ENCODE measurements at places on chromosomes 1 and 21. TPM values are rescaled to one million over a fixed set of nuclear protein-coding genes. Genes with fewer than 3 reads are reported as not detected.

- peaks cover 15% of the 10 kb centered on the region for H3K4me1 ChIP-seq
- no peak overlapping the region for H3K4me3 ChIP-seq
- H3K36me3 ChIP-seq: no peaks in the 10 kb centered on the region
- H3K27me3 ChIP-seq: no peaks in the 10 kb centered on the region
- H3K27ac ChIP-seq: no peak overlapping the region
- DNase-seq: no peak
These were observed 8.4 kb upstream of the SLC37A1 start for GRCh38 chr21:42505090-42505726.

- H3K27me3 ChIP-seq: no peaks in the 10 kb centered on the region
- no peak for DNase-seq
- H3K4me1 ChIP-seq: no peaks in the 10 kb centered on the region
These were observed 53.6 kb downstream of the LRRC8C start for GRCh38 chr1:89686520-89686919.

DNA sequence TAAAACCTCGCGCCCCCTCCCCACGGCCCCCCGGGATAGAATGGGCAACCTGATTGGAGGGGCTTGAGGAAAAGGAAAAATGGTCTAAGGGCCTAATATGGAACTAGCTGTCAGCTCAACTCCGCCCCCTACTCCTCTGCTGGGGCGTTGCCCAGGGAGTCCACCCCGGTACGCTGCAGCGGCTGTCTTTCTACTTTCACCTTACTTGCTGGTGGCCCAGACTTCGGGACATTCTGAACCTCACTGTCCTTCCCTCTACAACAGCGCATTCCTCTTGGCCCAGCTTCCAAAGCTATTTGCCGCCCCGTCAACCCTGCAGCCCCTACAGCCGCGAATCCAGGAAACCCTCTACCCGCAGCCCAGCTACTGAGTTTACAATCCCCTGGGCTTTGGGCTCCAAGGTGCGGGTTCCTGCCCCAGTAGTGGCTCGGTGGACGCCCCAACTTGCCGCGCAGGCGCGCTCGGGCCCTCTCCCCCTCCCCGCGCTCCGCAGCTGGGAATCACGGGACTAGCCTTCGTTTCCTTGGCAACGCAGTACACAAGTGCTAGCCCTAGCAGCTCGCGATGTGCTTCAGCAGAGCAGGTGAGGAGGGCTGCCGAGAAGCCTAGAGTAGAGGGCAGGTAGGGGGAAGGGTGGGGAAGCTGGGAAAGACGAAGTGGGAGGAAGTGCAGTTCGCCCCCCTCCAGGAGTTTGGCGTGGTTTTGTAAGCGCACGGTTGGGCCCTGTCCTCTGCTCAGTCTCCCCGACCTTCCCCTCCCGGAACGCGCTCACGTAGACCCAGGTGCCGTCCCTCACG is 55.6 kb downstream of the CHIA start:
- peak overlapping the region; percentile 73 for H3K27ac ChIP-seq
- H3K27me3 ChIP-seq: peaks cover 13% of the 10 kb centered on the region
- H3K36me3 ChIP-seq: peaks cover 15% of the 10 kb centered on the region
- H3K4me1 ChIP-seq: no peaks in the 10 kb centered on the region

GRCh38 chr21:29477941-29478340 is 179.2 kb downstream of the BACH1 start:
- no peak for DNase-seq
- no peak overlapping the region for H3K4me3 ChIP-seq
- no peak overlapping the region for H3K27ac ChIP-seq
- peaks cover 4% of the 10 kb centered on the region for H3K36me3 ChIP-seq
- H3K27me3 ChIP-seq: no peaks in the 10 kb centered on the region
- no peaks in the 10 kb centered on the region for H3K4me1 ChIP-seq

DNA sequence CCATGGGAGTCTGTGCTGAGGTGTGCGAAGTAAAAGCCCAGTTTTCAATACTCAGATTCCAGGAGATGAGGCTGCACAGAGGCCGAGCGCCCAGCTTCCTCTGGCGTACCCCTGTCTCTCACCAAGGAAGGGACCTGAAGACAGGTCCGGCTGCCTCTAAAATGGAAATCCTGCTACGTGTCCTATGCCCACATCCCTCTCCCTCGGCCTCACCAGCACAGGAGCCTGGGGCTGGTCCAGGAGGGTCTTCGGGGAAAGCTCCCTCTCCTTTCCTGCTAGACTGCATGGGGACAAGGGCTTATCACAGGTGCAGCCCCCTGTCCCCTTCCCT is 392 bp downstream of the MRPL55 start:
- DNase-seq: no peak
- H3K4me3 ChIP-seq: peak overlapping the region; percentile 89
- peaks cover 62% of the 10 kb centered on the region for H3K36me3 ChIP-seq
- H3K4me1 ChIP-seq: peaks cover 34% of the 10 kb centered on the region

- no peaks in the 10 kb centered on the region for H3K36me3 ChIP-seq
- no peaks in the 10 kb centered on the region for H3K4me1 ChIP-seq
- H3K27me3 ChIP-seq: peaks cover 36% of the 10 kb centered on the region
- H3K27ac ChIP-seq: no peak overlapping the region
- no peak overlapping the region for H3K4me3 ChIP-seq
- no peak for DNase-seq
These were observed 21.9 kb downstream of the HEYL start for GRCh38 chr1:39617488-39618049.

DNA sequence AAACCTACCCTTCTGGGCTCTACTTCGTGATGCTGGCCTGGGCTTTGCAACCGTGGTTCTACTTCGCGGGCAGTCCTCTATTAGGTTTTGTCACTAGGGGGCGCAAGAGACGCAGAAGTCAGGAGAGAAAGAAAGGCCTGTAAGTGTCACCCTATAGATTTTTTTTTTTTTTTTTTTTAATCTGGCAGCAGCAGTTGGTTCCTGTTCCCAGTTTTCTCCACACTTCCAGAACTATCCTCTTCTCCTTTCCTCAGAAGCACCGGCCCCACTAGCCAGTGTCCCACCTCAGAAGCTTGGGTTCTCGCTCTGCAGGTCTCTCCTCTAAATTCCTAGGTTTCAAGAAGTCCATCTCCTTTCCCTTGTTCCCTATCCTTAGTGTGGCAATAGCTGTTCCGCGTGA is 9.1 kb upstream of the LCE2D start:
- H3K4me1 ChIP-seq: no peaks in the 10 kb centered on the region
- H3K27me3 ChIP-seq: peaks cover 66% of the 10 kb centered on the region
- DNase-seq: peak; percentile 82
- no peak overlapping the region for H3K27ac ChIP-seq

DNA sequence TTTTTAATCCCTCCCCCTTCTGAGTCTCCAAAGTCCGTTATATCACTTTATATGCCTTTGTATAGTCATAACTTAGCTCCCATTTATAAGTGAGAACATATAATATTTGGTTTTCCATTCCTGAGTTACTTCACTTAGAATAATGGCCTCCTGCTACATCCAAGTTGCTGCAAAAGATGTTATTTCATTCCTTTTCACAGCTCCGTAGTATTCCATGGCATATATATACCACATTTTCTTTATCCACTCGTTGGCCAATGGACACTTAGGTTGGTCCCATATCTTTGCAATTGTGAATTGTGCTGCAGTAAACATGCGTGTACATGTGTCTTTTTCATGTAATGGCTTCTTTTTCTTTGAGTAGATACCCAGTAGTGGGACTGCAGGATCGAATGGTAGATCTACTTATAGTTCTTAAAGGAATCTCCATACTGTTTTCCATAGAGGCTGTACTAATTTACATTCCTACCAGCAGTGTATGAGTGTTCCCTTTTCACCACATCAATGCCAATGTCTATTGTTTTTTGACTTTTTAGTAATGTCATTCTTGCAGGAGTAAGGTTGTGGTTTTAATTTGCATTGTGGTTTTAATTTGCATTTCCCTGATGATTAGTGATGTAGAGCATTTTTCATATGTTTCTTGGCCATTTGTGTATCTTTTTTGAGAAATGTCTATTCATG is 12.3 kb downstream of the MAN1C1 start:
- H3K27ac ChIP-seq: no peak overlapping the region
- H3K36me3 ChIP-seq: no peaks in the 10 kb centered on the region

The SOAT1 gene
- total RNA-seq: 190 TPM
